ENCODE measurements at places on chromosomes 16 and 17. TPM values are rescaled to one million over a fixed set of nuclear protein-coding genes. Genes with fewer than 3 reads are reported as not detected.

HBA1 gene
- total RNA-seq = 2.2 TPM

VEZF1 gene
- total RNA-seq = 69.1 TPM

CDH13 gene
- total RNA-seq = 55.2 TPM

SLC38A8 gene
- total RNA-seq = not detected
